ENCODE measurements at places on chromosomes 16 and 17.

- DNase-seq: no peak
Measured at GRCh38 chr16:68065716-68066305, 19.4 kb upstream of the NFATC3 start.

GRCh38 chr17:83046448-83047181 is 32.8 kb upstream of the METRNL start:
- DNase-seq: no peak

- DNase-seq: no peak
Measured at GRCh38 chr16:13012601-13013000, 111.2 kb downstream of the SHISA9 start.

GRCh38 chr16:84592718-84593117 is 25.2 kb downstream of the COTL1 start:
- no peak for DNase-seq

All from HEK293T (cell line).